ENCODE measurements at places on chromosomes 11 and 22.

- no peak for DNase-seq
Measured at GRCh38 chr11:88529426-88529825, 191.9 kb upstream of the CTSC start.

DNA sequence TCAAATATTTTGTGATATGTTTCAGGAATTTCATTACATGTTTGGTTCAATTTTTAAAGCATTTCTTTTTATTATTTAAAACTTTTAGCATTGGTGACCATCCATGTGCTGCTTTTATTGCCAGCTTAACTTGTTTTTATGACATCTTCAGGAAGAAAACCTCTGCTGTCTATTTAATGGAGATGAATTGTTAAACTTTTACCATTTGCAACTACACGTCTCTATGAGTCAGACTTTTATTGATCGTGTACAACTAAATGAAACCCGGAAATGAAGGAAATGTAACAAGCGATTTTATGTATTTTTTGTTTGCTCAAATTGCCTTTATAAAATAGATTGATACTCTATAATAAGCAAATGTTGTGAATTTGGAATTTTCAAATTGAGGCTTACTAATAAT, 113.0 kb downstream of the PTPRJ start:
- no peak for DNase-seq

DNA sequence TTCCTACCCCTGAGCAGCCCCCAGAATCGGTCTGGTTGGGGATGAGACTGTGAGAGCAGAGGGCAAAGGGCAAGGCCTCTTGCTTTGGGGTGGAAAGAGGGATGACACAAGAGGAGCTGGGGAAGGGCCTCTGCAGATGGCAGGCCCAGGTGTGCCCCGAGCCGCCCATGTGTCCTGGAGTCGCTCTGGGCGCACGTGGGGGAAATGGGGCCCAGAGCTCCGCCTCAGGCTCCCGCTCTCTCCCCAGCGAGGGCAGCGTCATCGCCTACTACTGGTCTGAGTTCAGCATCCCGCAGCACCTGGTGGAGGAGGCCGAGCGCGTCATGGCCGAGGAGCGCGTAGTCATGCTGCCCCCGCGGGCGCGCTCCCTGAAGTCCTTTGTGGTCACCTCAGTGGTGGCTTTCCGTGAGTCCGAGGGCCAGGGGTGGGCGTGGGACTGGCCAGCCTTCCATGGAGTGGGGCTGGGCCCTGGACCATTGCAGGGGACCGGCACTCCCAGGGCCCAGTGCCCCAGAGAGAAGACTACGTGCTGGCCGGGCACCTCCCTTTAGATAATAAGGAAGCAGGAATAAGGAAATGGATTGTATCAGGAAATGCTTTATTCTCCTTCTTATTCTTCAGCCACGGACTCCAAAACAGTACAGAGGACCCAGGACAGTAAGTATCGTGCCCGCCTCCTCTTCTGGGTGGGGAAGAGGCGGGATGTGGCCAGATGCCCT, 30.1 kb downstream of the ST14 start:
- peak; percentile 70 for DNase-seq

GRCh38 chr11:124793466-124794278, 6.5 kb downstream of the MSANTD2 start:
- no peak for DNase-seq

DNA sequence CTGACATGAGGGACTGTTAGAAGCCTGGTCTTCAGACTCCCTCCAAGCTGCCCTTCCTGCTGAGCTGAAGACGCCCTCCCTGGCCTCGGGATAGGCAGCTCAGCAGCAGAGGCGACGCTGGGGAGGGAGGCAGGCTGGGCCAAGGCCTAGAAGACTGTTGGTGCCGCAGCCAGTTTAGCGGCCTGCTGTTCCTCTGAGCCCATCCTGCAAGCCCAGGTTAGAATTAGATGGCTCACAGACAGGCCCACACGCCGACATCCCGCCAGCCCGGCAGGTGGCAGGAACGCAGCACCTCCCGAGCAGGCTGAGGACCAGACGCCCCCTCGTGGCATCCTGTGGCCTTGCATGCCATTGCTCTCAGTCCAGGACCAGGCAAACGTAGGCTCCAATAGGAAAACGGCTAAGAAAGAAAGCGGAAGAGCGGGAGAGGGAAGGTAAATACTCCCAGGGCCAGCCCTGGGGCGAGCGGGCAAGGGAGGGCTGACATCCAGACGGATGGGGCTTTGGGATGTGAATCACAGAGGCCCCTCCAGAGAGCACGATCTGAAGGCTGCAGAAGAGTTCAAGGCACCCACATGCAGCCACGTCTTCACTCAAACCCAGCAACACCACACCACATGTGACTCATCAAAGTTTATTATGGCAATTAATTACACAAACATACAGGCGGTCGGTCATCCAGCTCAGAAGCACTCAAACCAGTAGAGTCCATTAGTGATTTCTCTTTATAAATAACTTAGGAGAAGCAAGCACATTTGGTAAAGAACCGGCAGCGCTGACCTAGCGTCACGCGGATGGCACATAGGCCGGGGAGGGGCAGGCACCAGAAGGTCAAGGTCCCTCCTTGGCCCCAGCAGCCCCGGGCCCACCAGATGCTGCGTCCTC, 27.6 kb downstream of the CD5 start:
- DNase-seq, result peak; percentile 97

Measured in stomach (tissue), 19 donors.